ENCODE measurements at places on chromosomes 1 and 21. TPM values are rescaled to one million over a fixed set of nuclear protein-coding genes. Genes with fewer than 3 reads are reported as not detected.

GRCh38 chr1:54499360-54500106 lies 48.5 kb upstream of the ACOT11 start:
- no peak for DNase-seq

DNA sequence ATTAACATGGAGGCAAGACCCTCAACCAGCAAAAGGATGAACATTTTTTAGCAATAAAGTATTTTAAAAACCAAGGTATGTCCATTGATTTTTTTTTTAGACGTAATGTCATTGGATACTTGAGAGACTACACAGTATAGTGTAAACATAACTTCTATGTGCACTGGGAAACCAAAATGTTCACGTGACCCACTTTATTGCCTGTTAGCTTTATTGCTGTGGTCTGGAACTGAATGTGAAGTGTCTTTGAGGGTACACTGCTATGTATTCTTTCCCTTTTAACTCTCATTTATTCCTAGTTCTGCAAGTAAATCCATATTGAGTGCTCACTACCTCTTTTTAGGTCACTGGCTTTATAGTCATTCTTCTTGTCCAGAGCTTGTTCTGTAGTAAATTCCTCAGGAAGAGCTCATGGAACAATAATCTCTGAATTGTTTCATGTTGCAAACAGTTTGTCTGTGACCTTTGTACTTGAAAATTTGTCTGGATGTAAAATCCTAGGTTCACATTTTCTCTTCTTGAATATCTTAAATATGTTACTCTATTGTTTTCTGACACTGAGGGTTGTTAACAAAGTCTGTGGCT lies 20.6 kb downstream of the ABCD3 start:
- DNase-seq: no peak

DNA sequence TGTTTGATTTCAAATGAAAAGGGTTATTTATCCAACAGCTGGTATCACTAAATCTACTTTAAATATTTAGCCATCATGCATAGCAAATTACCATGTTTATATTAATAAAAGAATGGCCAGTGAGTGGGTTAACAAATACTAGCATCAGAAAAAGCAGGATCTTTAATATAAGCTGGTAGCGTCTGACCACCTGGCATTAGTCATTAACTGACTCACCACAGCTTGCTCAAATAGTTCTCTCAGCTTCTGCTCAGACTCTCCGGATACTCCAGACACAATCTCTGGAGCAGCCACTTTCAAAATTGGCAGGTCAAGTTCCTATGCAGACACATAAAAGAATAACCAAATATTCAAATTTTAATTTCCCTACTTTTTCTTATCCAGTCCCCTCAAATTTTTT lies 29.6 kb downstream of the NVL start:
- DNase-seq: no peak

DNA sequence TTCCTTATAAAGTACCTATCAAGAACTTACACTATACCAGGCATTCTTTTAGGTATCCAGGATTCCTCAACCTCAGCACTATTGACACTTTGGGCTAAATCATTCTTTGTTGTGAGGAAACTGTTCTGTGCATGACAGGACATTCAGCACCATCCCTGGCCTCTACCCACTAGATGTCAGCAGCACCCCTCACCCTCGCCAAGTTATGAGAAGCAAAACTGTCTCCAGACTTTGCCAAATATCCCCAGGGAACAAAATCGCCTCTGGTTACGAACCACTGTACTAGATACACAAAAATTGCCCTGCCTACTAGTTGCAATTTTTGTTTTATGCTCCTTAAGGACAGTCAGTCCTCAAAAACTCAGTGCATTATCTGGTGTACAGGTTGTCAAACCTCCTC lies 35.7 kb downstream of the PALMD start:
- no peak for DNase-seq

GRCh38 chr1:161970633-161971032 lies 53.0 kb downstream of the OLFML2B start:
- DNase-seq: no peak

DNA sequence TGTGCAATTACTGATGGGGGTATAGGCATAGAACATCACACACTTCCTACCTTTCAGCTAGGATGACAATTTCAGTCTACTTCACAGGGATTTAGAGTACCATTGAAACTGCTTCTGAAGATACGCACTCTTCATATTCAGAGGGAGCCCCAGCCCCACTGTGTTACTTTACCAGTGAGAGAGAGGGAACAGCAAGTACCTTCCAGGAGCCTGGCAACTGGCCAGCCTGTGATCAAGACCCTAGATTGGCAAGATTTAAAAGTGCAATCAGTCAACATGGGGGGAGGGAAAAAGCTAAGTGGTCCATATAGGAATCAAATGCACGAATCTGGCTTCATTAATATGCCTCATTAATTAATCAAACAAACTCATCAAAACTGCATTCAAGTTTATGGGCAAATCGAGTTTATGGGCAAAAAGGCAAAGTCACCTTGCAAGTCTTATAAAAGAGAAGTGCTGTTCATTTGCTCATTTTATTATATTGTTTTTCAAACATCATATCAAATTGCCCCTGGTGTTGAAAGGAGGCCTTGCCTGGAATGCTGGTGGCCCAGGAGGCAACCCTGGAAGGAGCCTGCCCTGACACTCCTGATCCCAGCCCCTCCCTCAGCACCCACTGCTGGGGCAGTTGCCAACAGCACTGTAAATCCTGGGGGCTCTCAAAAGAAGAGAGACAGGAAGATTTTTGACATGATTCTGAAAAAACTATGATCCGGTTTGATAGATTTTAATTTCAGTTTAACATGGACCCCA lies 184.9 kb upstream of the DPT start:
- no peak for DNase-seq

GRCh38 chr1:25443030-25443699 lies 12.5 kb downstream of the MACO1 start:
- DNase-seq: no peak

DNA sequence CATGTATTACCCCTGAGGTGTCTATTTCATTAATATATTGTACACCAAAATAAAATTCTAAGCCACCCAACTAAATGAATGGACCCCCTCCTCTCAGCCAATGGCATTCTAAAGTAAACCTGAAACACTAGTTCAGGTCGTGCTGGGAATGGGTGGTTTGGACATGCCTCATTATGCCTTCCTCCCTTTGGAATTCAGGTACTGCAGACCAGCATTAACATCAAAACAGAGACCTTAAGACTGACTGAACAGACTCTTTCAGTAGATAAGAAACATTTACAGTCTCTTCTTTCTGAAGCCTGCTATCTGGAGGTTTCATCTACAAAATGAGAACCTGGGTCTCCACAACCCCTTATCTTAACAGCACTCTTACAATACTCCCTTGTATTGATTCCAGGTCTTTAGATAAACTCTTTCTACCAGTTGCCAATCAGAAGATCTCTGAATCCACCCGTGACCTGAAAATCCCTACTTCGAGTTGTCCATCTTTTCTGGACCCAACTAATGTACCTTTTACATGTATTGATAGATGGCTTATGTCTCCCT lies 93.6 kb downstream of the PKN2 start:
- DNase-seq: no peak

DNA sequence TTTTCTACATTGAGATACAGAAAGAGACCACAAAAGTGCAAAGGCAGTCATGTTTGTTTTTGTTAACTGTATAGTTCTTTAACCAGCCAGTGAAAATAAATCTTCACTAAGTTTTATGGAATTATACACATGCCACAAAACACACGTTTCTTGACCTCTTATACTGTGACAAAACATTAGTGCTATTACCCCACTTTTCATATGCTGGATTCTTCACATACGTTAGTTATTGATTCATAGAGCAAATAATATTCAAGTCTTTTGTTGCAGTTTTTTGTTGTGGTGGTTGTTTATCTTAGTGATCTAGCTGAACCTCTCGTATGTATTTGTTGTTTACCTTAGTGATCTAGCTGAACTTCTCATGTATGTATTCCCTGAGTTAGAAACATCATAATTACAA lies 28.0 kb downstream of the LYPLAL1 start:
- DNase-seq: no peak

GRCh38 chr1:237791592-237791991 lies 99.1 kb downstream of the ZP4 start:
- no peak for DNase-seq

- no peak for DNase-seq
Observed at GRCh38 chr21:22374218-22374969, 1376.2 kb downstream of the NCAM2 start.

DNA sequence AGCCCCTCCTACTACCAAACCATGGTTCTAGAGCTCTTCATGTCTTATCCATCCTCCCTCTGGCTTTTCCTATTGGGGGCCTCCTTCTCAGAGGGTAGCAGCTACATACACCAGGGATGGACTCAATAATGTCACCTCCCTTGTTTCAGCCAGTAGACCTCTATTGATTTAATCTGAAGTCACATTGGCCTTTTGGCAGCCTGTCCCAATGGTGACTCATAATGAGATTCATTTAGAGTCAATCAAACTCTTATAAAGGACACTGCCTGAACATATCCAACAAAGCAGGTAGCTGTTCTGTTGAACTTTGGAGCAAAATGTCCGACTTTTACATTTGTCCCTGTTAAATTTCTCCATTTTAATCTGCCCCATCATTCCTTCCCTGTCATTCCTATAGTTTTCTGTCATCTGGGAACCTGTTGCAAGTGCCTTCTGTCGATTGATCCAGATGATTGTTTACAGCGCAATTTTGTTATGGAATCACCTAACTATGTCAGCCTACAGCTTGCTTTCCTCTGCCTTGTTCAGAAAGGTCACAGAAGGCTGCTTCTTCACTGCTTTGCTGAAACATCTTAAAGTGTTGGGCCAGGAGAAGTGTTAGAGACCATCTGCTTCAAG lies 105.9 kb downstream of the ETS2 start:
- DNase-seq: peak; percentile 64

- no peak for DNase-seq
Observed at GRCh38 chr1:151175863-151176262, at the start of gene TMOD4. TSS of gene TMOD4 (minus strand) at chr1:151175981. CDS start at chr1:151174875, 1,106 bp downstream.

DNA sequence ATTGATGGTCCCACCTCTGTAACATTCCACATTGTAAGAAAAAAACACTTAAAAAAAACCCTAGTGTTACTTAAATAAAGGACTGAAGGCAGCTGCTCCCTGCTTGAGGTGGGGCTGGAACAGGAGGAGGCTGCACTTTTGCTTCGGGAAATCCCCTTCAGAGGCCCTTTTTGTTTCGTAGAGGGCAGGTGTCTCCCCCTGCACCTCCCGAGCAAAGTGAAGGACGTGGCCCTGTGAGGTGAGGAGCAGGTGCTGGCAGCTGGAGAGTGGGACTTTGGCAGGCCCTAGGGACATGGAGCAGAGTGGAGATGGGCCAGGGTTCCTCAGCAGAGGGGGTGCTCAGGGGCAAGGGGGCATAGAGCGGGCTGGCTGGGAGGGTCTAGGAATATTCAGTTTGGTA lies 33.4 kb upstream of the WNT4 start:
- no peak for DNase-seq

TSPEAR gene
- total RNA-seq: 0.23 TPM

NBPF4 gene
- not detected for total RNA-seq

IFNGR2 gene
- total RNA-seq: 28.7 TPM

XCL1 gene
- 0.42 TPM for total RNA-seq

AK5 gene
- 1.7 TPM for total RNA-seq

SLAMF9 gene
- not detected for total RNA-seq

GALE gene
- total RNA-seq: 12.4 TPM

RIPK4 gene
- 1.2 TPM for total RNA-seq

FAM3B gene
- total RNA-seq: not detected

MAP10 gene
- total RNA-seq: 1.0 TPM

FCGR2B gene
- total RNA-seq: 34.9 TPM

All from esophagus muscularis mucosa (tissue), 4 donors.